ENCODE measurements at places on chromosomes 2 and 18.

DNA sequence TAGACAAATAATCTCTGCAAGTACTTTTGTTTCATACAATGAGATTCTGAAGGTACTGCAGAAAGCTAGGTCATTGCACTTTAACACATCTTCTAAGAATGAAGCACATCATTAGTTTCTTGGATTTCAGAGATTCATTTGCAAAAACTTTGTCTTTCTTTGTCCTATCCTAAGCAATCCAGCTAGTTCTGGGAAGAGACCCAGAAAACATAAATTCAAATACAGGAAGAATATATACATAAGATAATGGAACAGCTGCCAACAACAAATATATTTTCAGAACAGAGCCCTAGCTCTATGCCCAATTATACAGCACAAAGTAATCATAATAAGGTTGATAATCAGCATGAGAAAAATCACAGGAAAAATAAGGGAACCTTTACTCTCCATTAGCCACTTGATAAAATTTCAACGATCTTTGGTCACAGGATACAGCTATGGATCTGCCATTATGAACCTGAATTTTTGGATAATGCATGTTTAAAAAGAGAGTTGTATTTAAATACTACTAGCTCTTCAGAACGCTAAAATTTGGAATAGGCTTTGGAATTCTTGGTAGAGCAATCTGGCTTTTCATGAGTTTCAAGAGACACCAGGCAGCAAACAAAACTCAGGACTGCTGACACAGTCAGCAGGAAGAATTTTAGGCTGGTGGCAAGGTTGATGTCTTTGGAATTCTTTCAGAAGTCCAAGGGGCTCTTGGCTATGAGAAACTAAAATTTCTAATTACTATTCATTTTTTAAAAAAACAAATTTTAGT lies 250.4 kb upstream of the SMIM21 start:
- DNase-seq = no peak

GRCh38 chr2:128643221-128644065 lies 324.8 kb upstream of the HS6ST1 start:
- no peak for DNase-seq

- DNase-seq = no peak
Observed at GRCh38 chr2:234588054-234588430, 91.2 kb upstream of the ARL4C start.

DNA sequence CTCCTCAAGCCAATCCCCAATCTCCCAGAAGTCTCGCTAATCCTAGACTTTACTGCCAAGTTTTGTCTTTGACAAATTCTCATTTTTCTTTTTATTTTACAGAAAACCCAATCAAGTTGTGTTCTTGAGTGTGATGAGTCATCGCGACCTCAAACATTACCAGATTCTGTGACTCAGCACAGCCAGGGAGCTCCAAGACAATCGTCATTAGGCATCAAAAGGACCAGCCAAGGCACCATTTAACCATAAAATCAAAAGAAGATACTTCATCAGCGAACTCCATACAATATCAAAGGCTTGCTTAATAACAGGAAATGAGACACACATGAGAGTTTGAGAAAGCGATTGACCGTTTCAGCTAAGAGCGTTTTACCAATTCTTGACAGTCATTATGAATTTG lies 146.2 kb upstream of the AGAP1 start:
- no peak for DNase-seq

- no peak for DNase-seq
Observed at GRCh38 chr2:118812552-118812951, 34.9 kb downstream of the EN1 start.

DNA sequence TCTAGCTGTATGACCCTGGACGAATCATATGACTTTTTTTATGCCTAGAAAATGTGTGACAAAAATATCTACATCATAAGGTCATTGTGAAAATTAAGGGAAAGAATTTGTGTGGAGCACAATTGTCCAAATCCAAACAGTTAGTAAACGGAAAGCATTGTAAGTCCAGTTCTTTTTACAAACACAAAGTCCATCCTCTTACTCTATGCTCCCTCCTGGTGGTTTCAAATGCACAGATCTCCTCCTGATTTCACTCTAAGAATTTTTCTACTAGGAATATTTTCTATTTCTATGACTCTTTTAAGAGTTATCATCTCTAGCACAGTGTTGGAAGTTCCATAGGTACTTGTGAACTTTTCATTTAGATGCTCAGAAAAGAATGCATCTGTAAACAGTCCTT lies 125.2 kb upstream of the ARL5A start:
- no peak for DNase-seq

- DNase-seq = no peak
Observed at GRCh38 chr2:182522405-182522896, 95.6 kb upstream of the PDE1A start.

GRCh38 chr2:28981016-28981441 lies at the start of gene TOGARAM2:
Gene TOGARAM2 (plus strand): TSS chr2:28981298. CDS start chr2:28994835, 13,537 bp downstream.
- DNase-seq = no peak

DNA sequence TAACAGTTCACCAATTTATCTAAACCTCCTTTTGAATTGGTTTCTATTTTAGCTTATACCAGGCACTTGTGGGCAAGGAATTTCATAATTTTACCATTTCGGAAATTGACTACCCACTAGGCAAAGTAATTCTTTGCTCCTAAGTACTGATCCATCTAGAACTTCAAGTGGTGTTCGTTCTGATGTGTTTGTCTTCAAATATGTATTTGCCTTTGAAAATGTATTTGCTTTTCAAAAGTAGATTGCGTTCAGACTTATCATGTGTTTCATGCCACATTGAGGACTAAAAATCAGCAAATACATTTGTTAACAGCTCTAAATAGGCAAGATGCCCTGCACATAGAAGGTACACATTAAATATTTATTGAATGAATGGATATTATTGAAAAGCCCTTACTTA lies 26.7 kb downstream of the IFIH1 start:
- no peak for DNase-seq

- peak; percentile 60 for DNase-seq
Observed at GRCh38 chr2:216404010-216404618, 8.2 kb upstream of the SMARCAL1 start.

GRCh38 chr18:48634491-48634890 lies 95.7 kb downstream of the CTIF start:
- no peak for DNase-seq

- no peak for DNase-seq
Observed at GRCh38 chr2:36769106-36769505, 72.6 kb downstream of the VIT start.

GRCh38 chr2:54423213-54423612 lies 32.9 kb upstream of the SPTBN1 start:
- DNase-seq = no peak

DNA sequence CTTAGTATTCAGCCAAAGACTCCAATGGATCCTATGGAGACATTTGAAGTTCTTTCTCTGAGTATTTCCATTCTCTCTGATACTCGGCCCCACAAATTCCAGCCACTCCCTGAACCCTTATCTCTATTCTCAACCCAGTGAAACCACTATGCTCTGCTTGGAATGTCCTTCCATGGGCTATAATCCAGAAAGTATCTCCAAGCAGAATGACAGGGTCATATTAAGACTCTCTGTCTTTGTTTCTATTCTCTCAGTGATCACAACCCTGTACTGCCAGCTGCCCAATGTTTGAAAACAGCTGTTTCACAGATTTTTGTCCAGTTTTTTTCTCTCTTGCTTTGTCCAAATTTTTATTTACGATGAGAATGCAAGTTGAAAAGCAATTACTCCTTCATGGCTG lies 21.9 kb downstream of the CHMP3 start:
- DNase-seq = no peak

DNA sequence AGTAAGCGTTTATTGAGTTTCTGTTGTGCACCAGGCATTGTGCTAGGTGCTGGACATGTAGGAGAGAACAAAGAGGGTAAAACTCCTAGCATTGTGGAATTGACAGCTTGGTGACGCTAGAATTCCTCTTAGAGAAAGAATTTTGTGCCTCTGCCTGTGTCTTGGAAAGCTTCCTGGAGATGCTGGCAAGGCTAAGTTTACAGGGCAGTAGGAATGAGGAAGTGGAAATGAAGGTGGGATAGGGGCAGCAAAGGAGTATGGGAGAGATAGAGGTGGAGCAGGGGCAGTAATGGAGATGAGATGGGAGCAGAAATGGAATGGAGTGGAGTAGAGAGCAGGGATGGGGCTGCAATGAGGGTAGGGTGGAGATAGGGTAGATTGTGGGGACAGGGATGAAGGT lies 29.8 kb downstream of the GPR39 start:
- no peak for DNase-seq

GRCh38 chr18:58097907-58098166 lies 53.8 kb downstream of the NEDD4L start:
- DNase-seq = no peak

Measured in stimulated activated CD4-positive, alpha-beta T cell treated with anti-CD3 and anti-CD28 coated beads, Interleukin-2, amount 100 ng/mL, for 24 hours (primary cell).